ENCODE measurements at places on chromosomes 7 and 10. TPM values are rescaled to one million over a fixed set of nuclear protein-coding genes. Genes with fewer than 3 reads are reported as not detected.

Gene FXYD4
- 6.0 TPM for polyA plus RNA-seq

Gene HOXA10
- polyA plus RNA-seq: not detected

Gene FOXI2
- 0.15 TPM for polyA plus RNA-seq

Gene TRIL
- 1.1 TPM for polyA plus RNA-seq

Gene TMEM236
- polyA plus RNA-seq: not detected

DNA sequence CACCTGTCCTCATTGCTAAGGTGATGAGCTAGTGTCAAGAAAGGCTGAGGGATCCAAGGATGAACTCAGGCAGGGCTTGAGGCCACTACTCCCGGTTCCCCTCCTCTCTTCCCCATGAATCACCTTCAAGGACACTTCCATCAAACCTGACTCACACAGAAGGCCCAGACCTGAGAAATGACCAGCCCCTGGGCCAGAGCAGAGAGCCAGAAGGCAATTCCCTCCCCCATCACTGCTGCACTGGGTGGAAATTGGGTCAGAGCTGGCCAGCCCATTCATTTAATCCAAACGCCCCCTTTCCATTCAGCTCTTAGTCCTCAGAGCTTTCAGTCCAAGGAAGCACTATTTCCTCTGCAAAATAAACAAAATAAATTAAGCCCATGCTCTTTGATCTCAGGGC is 182.0 kb downstream of the KCNMA1 start:
- DNase-seq: no peak

DNA sequence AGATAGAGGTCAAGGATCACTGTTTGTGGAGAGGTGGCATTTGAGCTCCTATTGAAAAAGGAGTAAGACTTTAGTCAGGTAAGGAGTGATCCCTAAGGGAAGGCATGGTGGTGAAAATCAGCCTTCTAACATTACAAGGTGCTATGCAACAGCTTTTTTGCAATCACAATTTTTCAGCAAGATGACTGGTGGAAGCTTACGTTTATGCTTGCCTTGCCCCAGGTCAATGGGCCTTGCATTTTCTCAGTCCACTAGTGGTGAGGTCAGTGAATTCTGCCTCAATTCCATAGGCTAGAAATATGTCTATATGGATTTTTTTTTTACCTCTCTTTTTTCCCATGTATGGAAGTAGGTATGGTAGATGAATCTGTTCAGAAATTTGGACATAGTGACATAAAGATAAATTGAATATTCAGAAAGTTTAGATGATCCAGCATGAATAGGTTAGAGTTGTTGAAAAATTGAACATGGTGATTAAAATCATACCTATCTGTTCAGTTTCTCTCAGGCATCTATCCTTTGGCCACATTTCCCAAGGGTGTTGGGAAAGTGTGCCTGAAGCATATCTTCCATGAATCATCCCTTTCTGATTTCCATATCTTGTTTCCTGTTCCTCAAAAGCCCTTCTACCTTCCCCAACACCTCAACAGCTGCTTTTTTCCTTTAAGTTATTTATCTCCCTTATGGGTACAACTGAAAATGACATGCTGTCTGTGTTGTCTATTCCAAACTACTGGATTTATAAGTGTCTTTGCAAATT is 71.9 kb upstream of the PTPRZ1 start:
- DNase-seq: no peak

- no peak for DNase-seq
Measured at GRCh38 chr7:27144781-27145164, 1.3 kb upstream of the HOXA5 start.

GRCh38 chr10:2885288-2886278 is 181.8 kb upstream of the PFKP start:
- peak; percentile 48 for DNase-seq

DNA sequence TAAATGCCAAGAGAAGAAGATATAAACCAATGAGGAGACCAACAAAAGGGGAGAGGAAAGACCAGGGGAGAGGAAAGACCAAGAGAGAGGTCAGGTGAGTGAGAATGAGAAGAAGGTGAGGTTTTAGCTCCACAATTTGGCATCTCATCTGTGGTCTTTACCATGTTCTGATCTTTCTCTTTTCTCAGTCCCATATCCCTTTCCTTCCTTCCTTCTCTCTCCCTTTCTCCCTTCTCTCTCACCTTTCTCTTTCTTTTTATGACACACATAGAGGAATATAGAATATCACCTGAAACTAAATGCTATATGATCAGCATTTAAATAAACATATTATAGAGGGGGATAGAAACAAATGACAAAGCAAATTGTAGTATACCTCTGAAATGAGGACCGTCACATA is 57.4 kb downstream of the ATE1 start:
- no peak for DNase-seq

GRCh38 chr7:152366662-152367061 is 69.1 kb downstream of the KMT2C start:
- DNase-seq: peak; percentile 39

DNA sequence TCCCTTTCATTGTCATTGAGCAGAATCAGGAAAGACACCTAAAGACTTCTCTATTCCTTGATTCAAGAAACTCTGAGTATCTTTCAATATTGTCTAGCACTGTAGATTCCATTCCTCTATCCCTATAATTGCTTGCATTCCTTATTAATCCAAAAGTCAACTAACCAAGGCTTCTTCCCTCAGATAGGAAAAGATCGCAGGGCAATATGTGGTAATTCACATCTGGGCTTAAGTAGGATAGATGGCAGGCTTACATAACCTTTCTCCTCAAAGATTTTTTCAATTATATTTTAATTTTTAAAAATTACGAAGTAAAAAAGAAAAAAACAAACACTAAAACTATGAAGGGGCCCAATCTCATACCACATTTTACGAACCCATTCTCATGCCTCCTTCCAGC is 7.1 kb upstream of the ARHGAP21 start:
- no peak for DNase-seq

- DNase-seq: no peak
Measured at GRCh38 chr10:8049865-8050555, 4.5 kb upstream of the GATA3 start.

DNA sequence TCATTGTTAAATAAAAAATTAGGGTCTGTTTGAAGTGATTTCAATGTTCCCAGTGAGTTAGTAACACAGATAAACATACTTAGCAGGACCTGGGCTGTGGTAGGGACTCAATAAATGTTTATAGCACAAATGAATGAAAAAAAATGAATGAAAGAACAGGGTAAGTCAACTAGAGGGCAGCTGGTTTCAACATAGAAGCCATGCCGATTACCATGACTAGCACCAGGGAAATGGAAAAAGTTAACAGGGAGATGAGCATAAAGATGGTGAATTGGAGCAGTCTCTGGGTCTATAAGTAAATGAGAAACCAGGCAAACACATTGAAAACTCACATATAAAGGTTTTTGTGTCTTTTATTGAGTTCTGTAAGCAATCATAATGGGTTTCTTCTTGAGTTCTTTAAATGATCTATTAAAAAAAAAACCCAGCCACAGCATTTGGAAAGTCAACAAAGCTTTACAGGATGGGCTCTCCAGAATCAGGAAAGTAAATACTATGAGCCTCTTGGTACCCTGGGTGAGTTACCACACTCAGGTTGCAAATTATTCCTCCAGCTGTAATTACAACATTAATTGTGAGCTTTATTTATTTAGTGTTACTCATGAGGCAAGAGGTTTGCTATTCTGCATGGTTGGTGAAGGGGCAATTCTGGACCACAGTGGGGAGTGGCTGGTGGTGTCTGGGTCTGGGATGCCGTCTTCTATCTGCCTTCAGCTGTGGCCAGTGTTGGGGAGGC is 46.1 kb upstream of the MTPN start:
- no peak for DNase-seq

DNA sequence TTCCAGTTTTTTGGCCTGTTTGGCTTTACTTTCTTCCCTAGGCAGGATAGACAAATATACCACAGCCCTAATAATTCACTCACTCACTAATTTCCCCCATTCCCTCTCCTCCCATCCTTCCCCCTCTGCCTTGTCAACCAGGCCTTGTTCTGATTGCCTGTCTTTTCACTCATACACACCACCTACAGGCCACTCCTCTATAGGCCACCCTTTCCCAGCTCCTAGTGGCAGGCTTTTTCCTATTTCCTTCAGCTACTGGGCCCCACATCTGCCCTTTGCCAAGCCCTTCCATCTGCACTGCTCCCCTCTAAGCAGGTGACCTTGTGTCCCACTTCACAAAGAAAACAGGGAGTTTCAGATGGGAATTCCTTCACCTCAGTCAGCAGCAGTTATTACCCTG is 59.8 kb upstream of the MSRB2 start:
- DNase-seq: no peak

- DNase-seq: no peak
Measured at GRCh38 chr7:43792471-43793150, 34.1 kb downstream of the BLVRA start.

DNA sequence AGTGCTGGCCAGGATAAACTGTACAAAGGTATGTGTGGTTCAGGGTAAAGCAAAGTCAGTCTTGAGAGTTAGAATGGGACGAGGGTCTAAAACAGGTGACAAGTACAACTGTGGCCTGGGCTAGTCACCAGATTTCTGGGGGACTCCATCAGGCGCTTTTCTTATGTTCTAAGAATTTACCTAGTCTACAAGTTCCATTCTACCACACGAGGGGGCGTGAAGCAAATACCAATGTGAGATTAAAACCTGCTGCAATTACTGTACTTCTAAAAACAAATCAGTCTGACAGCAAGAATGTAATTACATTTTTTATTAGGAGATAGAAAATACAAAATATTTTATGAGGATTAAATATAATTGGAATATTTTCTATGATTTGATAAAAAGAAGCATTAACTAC is 146.5 kb downstream of the ALOX5 start:
- DNase-seq: no peak

DNA sequence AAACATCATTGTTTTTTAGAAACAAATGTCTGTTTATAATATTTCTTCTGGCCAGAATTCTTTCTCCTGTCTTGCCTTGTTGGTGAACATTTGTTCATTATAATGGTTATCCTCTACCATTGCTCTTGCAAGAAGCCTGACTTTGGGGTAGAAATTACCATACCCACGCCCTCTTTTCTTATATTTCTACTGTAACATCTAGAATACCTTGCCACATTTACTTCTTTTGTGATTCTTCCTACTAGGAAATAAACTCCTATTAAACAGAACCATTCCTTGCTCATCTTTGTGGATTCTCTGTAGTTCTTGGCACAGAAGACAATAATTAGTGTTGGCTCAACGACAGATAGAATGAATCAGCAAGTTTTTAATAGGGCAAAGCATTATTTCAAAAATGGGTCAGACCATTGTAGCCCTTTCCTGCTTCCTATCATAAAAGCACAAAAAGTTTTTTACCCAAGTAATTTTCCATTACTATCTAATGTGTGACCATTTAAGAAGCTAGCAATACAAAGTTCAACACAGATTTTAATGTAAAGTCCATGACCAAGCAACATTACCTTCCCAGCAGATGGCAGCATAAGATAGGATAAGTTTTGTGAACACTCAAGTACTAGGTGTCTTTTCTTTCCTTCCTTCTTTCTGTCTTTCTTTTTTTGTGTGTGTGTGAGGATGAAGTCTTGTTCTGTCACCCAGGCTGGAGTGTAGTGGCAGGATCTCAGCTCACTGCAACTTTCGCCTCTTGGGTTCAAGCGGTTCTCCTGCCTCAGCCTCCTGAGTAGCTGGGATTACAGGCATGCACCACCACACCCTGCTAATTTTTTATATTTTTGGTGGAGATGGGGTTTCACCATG is 270.4 kb downstream of the HGF start:
- DNase-seq: no peak

GRCh38 chr7:89773611-89774010 is 380.7 kb upstream of the STEAP1 start:
- no peak for DNase-seq

GRCh38 chr10:5512881-5513612 is 11.7 kb upstream of the CALML3 start:
- no peak for DNase-seq

DNA sequence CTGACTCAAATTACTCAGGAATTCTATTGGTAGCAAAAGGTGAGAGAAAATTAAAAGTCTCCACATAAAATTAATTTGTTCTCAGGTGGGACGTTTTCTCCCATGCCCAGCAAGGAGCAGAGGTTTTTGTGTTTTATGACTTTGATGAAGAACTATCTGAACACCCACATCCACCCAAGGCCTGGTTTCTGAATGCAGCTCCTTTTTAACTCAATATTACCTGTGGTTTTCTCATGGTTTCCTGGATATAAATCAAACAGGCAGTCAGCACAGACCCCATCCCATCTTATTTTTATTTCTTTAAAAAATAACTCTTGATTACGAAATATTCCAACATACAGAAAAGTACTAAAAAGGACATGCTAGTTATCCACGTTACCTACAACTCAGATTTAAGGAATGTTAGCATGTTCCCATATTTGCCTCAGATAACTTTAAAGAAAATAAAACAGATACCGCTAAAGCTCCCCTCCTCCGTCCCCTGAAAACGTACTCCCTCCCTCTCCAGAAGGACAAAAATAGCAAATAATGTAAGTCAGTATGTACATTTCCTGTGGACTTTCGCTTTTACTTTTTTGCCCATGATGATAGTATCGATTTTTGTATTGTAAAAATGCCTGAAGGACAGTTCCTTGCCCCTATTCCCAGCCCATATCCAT is 43.4 kb downstream of the GLI3 start:
- peak; percentile 20 for DNase-seq
